GM18507 (cell line): ENCODE measurements at places on chromosomes 5 and 9.

DNA sequence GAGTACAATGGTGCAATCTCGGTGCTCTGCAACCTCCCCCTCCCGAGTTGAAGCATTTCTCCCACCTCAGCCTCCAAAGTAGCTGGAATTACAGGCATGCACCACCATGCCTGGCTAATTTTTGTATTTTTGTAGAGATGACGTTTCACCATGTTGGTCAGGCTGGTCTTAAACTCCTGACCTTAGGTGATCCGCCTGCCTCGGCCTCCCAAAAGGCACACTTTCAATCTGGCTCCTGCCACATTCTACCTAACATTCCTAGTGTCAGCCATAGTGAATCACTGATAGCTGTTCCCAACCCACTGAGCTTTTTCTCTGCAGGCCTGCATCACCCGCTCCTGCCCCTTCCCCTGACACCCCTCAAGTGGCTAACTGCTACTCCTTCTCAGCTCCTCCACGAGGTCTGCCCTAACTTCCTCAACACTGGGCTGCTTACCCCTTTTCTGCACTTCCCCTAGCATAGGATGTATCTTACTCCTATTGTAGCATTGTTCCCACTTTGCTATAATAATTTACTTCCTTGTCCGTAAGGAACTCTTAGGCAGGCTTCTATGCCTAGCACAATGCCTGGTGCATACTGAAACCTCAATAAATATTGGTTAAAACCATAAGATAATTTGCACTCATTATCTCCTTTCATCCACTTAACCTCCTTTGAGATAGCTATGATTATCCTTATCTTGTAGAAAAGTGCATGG, 42.0 kb upstream of the LIFR start:
- no peak for DNase-seq

GRCh38 chr9:74494490-74494889, 2.6 kb upstream of the RORB start:
- DNase-seq: no peak

GRCh38 chr9:125747765-125748445, 732 bp downstream of the PBX3 start:
- no peak for DNase-seq

- DNase-seq: no peak
Observed at GRCh38 chr5:79227484-79228025, 8.4 kb upstream of the JMY start.

DNA sequence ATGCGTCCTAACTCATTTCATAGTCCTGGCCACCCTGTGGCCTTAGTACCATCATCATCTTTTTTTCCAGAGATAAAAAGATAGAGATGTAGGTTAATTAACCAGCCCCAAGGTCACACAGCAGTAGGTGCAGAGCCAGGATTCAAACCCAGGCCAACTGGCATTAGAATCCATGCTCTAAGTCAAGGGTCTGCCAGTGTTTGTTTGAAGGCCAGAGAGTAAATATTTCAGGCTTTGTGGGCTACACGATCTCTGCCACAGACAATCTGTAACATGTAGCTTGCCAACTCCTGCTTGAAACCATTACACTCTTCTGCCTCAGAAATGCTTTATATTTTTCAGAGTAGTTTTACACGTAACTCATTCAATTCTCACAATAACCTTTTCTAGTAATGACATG, 119.6 kb downstream of the EFNA5 start:
- DNase-seq: no peak

DNA sequence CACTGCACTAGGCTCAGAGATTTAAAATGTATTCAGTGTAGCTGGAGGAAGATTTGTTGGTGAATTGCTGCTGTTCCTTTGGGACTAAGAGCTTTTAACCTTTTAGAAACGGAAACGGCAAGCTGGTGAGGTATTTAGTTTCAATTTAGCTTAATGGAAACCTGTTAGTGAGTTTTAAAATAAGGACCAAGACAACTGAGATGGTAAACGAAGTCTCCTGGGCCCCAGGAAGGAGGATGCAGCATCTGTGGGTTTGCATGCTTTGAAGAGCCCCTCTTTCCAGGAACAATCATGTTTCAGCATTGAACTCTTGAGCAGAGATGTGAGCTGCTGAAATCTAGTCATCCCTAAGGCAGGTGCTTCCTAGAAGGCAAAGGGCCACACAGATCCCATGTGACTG, 16.5 kb downstream of the DNAI1 start:
- no peak for DNase-seq

GRCh38 chr5:158807946-158808345, 291.8 kb downstream of the EBF1 start:
- no peak for DNase-seq

- DNase-seq: no peak
Observed at GRCh38 chr5:114544561-114544960, 182.7 kb downstream of the KCNN2 start.

DNA sequence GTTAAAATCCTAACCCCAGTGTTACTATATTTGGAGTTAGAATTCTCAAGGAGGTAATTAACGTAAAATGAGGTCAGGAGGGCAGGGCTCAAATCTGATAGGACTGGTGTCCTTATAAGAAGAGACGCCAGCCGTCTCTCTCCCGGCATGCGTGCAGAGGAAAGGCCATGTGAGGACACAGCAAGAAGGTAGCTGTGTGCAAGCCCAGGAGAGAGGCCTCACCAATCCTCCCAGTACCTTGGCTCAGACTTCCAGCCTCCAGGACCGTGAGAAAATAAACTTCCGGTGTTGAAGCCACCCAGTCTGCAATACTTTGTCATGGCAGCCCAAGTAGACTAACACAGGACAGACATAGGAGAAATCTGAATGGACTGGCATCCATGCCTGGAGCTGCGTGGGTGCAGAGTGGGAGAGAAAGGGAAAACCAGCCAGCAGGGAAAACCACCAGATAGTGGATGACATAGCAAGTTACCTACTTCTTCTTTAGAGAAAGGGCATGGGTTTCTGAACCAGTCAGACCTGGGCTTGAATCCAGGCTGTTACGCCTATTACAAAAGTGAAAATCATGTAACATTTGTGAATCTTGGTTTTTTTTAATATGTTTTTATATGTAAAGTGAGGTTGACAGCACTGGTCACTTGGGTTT, 89.2 kb downstream of the FSTL4 start:
- DNase-seq: no peak
